WTC11 (cell line): ENCODE measurements at places on chromosomes 12 and 14.
A peak's percentile ranks its signal among the peaks of the same experiment; 100 is the strongest.

DNA sequence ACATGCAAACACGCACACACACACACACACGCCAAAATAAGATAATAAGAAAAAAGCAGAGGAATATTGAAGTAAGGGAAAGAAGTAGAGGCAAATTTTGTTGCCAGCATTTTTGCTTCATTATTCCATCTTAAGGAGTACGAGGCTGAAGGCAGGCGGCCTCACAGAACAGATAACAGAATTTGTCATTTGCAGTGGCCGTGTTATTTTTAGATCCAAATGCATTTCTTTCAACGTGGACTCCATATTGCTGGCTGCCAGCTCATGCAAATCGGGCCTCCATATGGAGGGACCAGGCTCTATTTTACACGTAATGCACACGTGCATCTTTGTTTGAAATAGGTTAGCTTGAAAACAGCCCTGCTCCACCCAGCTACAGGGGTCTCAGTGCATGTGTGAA lies 172.9 kb downstream of the RBM19 start:
- DNase-seq: no peak

DNA sequence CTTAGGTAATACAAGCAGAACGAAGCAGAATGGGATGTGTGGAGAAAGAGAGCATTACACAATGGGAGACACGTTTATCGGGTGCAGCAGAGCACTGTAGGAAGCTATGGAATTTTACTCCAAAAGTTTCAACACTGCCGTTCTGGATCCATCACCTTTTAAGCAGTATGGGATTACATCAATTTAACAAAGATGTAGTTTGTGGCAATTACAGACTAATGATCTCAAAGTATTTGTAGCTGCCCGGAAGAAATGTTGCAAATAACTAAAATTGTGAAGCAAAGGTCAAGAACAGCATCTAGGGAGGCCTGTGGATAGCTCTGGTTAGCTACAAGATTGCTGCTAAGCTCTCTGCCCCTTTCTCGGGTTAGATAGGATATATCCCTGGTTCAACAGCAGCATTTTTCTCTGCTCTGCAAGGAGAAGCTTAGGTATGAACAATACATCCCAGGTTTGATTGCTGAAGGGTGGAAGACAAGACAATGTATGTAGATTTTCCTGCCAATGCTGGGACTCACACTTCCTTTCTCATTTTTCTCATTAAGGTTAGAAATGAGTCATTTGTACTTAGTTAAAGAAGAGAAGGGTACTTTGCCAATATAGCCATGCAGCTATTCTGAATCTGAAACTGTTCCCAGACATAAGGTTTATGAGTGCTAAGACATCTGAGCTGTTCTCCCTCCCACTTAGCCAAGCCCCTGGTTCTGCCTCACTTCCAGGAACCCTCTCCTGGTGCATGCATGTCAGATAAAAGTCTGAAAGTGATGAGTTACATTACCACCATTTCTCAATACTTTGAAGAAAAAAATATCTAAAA lies 75.0 kb upstream of the HIF1A start:
- DNase-seq: no peak

GRCh38 chr14:73787486-73788316 lies 63.9 kb upstream of the PTGR2 start:
- DNase-seq: no peak

- DNase-seq: no peak
Measured at GRCh38 chr14:25349269-25349668, 299.3 kb upstream of the STXBP6 start.

DNA sequence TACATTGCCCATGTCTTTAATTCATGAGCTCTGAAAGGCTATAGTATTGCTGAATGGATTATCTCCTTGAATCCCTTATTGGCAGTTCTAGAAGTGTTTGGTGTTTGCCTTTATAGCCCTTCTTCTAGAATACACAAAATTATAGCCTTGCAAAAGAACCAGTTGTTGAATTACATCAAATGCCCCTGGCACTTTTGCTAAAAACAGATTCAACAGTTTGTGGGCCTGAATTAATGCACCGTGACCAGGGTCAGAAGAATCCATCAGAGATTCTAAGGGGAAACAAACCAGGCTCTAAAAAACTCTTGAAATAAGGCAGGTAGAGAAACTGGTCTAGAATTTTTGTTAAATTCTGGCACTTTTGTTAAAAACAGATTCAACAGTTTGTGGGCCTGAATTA lies 197.8 kb downstream of the SOX5 start:
- no peak for DNase-seq

GRCh38 chr12:10283027-10283426 lies 24.6 kb upstream of the KLRD1 start:
- no peak for DNase-seq

DNA sequence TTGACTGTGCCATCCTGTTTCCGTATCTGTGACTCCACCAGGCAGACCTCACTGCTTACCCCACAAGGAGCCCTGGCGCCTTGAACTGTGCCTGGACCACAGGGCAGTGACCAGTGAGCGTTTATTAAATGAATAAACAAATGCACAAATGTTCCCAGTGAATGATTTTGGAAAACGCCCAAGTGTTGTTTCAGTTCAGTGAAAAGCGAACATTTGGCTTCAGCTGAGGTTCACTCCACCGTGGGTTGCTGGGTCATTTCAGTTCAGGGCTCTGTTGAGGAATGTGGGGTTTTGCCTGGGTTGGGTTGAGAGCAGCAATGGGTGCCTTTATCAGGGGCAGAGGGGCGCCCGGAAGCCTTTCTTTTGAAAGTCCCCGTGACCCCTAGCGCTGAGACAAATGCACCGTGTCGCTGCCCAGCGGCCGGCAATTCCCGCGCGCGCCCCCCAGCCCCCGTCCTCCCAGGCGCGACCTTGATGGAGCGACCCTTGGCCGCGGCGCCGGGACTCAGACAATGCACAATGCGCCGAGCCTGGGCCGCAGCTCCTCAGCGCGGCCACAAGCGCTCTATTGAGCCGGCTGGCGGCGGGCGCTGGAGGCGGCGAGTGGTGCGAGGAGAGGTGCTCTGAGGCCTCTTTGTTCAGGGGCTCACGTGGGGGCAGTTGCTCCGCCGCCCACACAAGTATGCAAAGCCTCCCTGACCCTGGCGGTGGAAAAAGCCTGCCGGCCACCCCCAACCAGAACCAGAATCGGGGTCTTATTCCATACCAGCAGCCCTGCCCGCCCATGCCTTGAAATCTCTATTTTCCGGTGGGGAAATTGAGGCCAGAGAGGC lies 40.5 kb upstream of the CLMN start:
- DNase-seq: peak; percentile 68

DNA sequence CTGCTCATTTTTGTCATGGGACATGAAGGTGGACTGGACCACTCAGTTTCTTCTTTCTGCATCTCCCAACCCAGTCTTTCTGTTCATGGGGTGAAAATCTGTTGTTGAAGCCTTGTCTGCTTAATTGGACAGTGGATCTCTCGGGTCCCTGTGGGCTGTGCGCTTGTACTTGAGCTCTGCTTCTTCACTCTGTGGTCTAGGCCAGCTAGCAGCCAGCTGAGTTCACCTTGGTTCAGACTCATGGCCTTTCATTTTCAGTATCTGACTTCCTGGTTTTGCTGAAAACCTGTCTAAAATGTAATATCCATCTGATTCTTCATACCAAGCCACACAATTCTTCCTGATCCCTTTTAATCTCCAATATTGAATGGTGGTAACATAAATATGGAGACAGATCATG lies 117.2 kb downstream of the LRRK2 start:
- DNase-seq: no peak

GRCh38 chr14:52279408-52279807 lies 11.9 kb downstream of the PTGDR start:
- no peak for DNase-seq

- peak; percentile 18 for DNase-seq
Measured at GRCh38 chr12:118034429-118035189, 18.1 kb downstream of the RFC5 start.

GRCh38 chr14:97458661-97459579 lies 661.7 kb downstream of the VRK1 start:
- DNase-seq: peak; percentile 78

DNA sequence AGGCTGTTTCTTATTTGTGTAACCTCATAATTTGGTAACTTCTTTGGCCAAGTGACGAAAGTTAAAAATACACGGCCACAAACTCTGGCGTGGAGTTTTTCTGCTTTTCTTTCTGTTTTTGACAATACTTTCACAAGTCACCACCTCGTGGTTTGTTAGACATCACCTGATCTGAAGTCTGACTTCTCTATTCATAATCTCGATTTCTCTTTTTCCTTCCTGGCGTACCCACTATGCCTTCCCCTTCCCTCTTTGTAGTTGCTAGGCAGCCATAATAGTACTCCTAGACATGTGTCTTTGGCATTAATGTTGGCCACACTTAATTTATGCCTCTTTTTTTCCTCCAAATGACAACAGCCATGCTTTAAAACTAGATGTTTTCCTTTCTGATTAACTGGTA lies 97.6 kb downstream of the POLR3B start:
- DNase-seq: no peak

GRCh38 chr12:131631230-131631629 lies 79.7 kb upstream of the SFSWAP start:
- DNase-seq: no peak

DNA sequence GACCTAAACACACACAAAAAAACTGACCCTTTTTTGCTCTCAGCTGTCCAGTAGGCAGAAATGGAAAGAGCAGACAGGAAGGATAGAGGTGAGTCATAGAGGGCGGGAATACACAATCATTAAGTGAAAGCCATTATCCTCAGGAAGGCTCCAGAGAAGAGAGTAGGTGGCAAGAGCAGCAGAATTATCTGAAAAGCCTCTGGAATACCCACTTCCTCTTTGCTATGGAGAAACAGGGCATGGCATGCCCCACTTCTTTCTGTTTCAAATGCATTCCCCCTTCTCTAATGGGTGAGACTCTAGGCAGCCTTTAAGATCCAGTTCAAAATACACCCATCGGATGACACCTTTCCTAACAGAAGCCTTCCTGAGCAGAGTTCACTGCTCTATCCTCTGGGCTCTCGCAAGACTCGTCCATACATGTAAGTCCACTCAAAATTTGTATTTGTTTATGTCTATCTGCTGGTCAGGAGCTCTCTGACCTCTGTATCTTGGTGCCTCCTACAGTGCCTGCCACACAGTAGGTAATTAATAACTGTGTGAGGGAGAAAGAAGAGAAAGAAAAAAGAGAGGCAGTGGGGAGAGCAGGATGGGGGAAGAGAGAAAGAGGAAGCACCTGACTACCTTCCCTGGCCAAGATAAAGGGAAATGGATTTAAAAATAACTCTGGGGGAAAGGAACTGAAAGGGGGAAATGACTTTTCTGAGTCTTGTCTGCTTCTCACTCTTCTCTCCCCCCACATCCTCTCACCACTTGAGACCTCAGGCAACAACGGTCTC lies 8.5 kb downstream of the KLHL33 start:
- DNase-seq: no peak

DNA sequence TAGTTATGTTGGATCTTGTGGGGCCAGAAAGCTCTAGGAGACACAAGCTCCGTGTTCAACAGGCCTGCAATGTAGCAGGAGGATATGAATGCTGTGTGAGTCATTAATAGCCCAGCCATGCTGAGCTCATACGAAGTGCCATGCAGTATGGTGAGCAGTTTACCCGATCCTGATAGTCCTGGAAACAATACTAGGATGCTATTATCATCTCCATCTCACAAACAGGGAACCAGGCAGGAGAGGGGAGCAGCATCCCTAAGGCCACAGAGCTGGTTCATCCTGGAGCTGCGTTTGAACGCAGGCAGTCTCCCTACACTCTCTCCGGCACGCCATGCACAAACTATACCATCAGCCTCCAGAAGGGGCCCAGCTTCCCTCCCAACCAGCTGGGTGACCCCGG lies 20.5 kb downstream of the TTC7B start:
- no peak for DNase-seq

DNA sequence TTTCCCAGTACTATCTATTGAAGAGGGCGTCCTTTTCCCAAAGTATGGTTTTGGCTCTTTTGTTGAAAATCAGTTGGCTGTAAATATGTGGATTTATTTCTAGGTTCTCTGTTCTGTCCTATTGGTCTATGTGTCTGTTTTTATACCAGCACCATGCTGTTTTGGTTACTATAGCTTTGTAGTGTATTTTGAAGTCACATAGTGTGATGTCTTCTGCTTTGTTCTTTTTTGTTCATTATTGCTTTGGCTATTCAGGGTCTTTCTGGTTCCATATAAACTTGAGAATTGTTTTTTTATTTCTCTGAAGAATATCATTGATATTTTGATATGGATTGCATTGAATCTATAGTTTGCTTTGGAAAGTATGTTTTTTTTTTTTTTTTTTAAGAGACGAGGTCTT lies 67.4 kb downstream of the ERC1 start:
- no peak for DNase-seq

- DNase-seq: no peak
Measured at GRCh38 chr14:50542941-50543418, 10.6 kb upstream of the MAP4K5 start.

GRCh38 chr14:27056586-27056985 lies 458.8 kb upstream of the NOVA1 start:
- no peak for DNase-seq
